ENCODE measurements at places on chromosomes 3 and 15.

DNA sequence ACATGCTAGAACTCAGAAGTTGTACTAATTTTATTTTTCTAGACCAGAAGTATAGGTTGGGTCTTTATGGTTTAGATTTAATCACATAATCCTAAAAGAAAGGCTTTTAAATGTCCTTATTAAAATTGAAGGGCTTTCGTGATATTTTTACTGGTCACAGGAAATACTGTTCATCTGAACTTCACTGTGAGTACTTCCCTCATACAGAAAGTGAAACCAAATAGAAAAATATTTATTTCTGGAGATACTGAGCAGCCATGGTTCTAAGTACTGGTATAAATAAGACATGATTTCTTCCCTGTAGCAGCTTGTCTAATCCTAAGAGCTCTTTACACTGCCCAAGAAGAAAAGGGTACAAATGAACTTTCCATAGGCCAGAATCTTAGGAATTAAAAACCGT is 2.0 kb downstream of the SNRK start:
- DNase-seq, result no peak

DNA sequence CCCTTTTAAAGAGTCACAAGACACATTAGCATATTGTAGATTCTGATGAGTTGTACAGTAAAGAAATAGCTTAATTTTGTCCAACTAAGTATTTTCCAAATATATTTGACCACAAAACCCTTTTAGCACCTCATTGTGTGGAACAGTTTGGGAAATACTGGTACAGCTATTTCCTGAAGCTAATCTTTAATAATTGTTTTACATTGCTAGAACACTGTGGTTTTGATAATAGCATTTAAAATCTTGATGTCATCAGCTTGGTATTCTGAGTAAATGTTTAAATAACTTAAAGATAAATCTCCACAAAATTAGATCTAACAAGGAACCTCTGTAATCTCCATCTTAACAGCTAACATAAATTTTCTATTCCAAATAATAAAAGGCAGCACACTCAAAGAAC is 140.0 kb upstream of the MLF1 start:
- DNase-seq, result no peak

- no peak for DNase-seq
Measured at GRCh38 chr15:88699861-88700260, 61.0 kb downstream of the ISG20 start.

DNA sequence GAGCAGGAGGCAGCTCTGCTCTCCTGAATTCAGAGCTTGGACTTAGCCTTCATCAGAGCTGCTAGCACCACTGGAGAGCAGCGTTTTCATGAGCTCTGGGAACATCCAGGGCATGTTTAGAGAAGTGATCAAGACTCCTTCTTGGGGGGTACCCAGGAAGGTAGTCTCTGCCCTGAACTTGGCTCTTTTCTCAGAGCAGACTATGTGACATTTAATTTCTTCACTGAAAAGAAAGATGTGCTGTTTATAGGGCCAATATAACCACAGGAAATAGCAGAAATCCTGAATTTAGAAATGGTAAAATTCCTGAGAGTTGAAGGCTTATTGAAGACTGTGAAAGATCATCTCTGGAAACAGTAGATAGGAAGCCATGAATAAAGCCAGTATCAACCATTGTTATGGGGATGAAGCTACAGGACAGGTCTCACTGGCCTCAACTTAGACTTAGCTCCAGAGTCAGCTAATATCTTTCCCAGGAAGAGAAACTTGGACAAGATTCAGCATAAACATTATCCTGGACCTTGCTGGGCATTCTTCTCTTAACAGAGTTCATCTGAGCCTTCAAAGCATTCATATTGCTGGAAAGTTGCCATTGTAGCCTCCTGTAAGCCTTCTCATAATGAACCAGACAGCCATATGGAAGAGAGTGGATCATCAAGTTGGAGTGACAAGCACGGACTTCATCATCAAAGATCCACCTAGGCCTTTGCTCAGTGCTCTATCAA is 386.6 kb upstream of the THBS1 start:
- peak; percentile 40 for DNase-seq

DNA sequence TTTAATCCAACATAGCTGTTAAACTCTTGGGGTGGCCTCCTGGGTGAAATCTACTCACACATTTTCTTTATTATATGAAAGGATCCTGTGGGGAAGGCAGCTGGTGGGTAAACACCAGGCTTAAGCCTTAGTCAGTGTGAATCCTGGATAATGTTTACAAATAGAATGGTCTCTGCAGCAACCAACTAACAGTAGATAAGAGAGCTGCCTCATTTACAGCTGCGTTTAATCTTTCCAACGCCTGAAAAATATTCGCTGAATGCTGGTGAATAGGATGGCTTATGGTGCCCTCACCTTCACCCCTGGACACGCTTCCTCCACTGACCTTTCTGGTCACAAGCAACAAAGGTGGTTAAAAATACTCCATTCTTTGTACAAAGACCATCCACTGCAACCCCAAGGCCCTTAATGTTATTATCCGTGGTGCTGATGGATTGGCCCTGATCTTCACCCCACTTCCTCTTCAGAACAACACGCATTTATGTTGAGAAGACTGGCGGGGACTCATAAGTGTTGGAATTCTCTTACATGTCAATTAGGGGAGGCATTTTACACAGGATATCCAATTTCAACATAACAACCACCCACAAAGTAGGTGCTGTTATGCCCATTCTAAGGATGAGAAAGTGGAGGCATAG is 120.0 kb upstream of the FRMD4B start:
- no peak for DNase-seq

DNA sequence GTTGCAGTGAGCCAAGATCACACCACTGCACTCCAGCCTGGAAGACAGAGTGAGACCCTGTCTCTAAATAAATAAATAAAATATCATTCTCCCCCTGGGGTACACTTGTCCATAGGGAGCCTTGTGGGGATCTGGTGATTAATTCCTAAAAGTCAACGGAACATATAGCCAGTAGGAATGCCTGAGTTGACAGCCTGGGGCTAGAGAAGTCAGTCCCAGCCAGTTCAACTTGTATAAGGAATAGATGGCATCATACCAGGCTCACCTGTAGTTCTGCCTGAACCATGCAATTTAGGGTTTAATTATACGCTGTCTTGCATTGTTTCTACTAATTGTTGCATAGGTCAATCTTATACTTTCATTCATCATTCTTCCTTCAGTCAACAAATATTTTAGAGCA is 5.9 kb upstream of the BOC start:
- no peak for DNase-seq

GRCh38 chr3:25849091-25849490 is 59.2 kb downstream of the OXSM start:
- no peak for DNase-seq

GRCh38 chr3:149215515-149215914 is 6.1 kb downstream of the CP start:
- DNase-seq, result no peak

DNA sequence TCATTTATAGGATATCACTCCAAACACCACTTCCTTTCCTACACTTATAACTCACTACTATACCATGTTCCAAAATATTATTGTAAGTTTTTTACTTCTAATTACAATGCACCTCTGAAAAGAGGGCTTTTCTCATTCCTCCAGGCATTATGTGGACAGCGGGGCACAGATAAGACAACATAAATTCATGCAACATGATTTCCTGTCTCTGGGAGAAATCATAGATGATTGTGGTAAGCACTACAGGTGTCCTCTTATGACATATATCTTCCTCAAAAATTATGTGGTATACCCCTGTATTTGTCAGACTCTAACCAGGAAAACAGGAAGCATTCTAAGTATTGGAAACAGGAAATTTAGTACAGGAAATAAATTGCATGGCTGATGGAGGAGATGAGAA is 45.7 kb upstream of the INO80 start:
- no peak for DNase-seq

DNA sequence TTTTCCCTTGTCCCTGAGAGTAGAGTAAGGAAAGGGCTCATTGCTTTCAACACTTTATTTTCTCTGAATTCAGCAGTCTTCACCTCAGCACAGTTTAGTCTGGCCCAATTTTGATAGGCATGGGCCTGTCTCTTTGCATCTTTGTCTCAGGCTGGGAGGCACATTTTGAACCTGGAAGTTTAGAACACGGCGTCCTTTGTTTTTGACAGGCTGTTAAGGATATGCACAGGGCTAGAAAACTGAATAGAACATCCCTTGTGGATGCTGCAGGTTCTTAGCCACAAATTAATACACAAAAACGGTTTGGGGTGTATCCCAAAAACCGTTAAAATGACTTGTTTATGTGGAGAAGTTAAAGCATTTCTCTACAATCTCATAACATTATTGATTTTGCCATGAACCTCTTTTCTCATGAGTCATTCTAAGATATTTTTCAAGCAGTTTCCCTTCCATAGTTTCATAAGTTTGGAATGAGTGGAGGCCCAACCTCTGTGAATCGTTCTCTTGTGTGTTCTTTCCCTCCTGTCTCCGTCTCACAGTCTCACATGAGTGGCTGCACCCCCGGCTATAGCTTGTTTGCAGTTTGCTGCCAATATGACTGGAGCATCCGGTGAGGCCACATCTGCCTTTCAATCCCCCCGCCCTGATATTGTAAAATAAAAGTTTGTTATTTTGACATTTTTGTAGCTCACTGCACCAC is 192.9 kb upstream of the EIF1B start:
- peak; percentile 66 for DNase-seq

- DNase-seq, result no peak
Measured at GRCh38 chr3:98966434-98966833, 64.9 kb upstream of the DCBLD2 start.

GRCh38 chr3:166223120-166223519 is 385.9 kb upstream of the BCHE start:
- DNase-seq, result no peak

DNA sequence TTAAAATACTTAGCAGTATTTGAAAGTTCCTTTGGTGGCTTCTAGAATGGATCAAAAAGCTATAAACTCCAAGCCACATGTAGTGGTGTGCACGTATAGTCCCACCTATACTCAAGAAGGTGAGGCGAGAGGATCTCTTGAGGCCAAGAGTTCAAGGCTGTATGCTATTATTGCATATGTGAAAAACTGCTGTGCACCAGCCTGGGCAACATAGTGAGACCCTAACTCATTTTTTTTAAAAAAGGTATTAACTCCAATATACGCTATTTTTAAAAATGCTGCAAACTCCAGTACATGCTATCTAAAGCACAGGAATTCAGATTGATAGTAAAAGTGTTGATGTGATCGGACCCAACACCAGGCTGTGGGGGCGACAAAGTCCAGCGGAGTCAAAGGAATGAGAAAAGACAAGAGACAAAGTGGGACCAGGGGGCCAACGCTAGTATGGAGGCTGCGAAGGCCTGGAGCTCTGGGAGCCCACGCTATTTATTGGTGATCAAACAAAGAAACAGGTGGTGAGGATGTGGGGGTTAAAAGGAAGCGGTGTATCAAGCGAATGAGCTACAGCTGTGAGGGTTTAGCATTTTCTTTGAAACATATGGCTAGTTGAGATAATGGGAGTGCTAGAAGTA is 66.6 kb downstream of the ARIH1 start:
- no peak for DNase-seq

GRCh38 chr3:46318207-46318927 is 35.5 kb upstream of the CCR2 start:
- DNase-seq, result no peak

DNA sequence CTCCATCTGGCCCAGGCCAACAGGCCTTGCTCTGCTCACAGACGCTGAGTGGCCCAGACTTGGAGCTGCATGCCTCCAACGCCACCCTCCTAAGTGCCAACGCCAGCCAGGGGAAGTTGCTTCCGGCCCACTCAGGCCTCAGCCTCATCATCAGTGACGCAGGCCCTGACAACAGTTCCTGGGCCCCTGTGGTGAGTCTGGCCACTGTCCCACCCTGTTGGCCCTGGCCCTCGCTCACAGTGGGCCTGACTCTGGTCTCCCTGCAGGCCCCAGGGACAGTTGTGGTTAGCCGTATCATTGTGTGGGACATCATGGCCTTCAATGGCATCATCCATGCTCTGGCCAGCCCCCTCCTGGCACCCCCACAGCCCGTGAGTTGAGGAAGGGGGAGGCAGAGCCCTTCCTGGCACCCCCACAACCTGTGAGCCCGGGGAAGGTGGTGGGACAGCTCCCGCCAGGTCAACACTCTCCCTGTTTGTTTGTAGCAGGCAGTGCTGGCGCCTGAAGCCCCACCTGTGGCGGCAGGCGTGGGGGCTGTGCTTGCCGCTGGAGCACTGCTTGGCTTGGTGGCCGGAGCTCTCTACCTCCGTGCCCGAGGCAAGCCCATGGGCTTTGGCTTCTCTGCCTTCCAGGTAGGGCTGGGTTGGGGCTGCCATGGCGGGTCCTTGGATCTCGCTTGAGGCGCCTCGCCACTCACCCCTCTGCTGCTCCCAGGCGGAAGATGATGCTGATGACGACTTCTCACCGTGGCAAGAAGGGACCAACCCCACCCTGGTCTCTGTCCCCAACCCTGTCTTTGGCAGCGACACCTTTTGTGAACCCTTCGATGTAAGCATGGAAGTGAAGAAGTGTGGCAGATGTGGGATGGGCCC is 10.0 kb downstream of the NT5DC2 start:
- no peak for DNase-seq

DNA sequence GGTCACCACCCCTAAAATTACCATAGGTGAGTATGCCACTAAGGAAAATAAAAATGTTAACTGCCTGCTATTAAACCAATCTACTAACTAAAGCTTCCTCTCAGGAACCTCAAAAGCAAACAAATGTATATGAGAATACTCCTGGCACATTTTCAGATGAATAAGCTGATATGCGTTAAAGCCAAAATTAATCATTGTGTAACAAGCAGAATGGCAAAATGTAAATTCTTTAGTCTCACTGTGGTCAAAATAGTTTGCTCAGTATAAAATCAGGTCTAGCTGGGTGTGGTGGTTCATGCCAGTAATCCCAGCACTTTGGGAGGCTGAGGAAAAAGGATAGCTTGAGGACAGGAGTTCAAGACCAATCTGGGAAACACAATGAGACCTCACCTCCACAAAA is 53.6 kb downstream of the SUMF1 start:
- peak; percentile 17 for DNase-seq

GRCh38 chr3:79664455-79664854 is 103.3 kb downstream of the ROBO1 start:
- DNase-seq, result no peak

- no peak for DNase-seq
Measured at GRCh38 chr3:50193286-50193685, 1.9 kb downstream of the GNAT1 start.

DNA sequence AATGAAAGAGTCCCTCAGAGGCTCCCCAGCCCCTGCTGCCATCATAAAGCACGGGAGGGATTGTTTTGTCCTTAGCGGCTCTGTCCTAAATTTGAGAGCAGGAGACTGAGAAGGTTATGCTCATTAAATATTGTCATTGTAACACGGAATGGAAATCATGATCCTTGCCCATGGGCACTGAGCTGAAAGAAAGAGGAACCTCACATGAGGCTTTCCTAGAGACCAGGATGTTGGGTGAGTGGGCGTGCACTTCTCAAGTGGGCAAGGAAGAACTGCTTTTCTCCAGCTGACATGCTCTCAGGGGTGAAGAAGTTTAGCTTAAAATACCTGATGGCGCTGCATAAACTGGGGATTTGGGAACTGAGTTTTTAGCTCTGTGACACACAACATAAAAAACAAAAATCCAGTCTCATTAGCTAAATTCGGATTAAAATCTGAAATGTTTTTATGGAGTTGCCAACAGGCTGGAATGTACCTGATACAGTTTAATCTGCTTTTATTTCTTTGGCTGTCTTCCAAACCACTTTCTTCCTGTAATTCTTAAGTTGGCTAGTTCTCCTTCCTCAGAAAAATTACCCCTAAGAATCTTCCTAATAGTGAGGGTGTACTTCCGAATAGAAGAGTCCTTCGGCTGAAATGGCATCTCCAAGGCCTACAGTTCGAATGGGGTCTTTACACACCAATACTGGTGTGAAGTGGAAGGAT is 31.7 kb downstream of the ADPGK start:
- no peak for DNase-seq

- DNase-seq, result no peak
Measured at GRCh38 chr15:45146405-45146804, 16.6 kb downstream of the DUOX1 start.

GRCh38 chr15:41822957-41823356 is 4.9 kb upstream of the JMJD7 start:
- DNase-seq, result no peak
